Right cardiac atrium (tissue), 5 donors: ENCODE measurements at places on chromosomes 1 and 21. TPM values are rescaled to one million over a fixed set of nuclear protein-coding genes. Genes with fewer than 3 reads are reported as not detected.
A peak's percentile ranks its signal among the peaks of the same experiment; 100 is the strongest.

DNA sequence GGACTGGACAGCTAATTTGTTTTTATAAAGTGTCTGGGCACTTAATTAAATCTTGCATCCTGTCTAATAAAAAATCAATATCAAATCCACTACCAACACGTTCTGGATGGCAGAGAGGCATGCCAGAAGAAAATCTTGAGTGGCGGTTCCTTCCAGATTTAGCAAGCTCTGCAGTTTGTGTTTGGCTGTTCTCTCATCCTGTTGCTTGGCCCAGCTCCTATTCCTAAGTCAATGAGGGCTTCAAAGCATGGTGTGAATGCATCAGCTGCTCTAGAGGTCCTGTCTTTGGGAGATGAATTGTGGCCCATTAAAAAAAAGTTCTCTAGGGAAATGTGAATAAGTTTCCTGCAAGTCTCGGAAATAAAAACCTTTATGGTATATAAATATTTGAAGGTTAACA, 90.3 kb downstream of the DISC1 start:
- DNase-seq: no peak

DNA sequence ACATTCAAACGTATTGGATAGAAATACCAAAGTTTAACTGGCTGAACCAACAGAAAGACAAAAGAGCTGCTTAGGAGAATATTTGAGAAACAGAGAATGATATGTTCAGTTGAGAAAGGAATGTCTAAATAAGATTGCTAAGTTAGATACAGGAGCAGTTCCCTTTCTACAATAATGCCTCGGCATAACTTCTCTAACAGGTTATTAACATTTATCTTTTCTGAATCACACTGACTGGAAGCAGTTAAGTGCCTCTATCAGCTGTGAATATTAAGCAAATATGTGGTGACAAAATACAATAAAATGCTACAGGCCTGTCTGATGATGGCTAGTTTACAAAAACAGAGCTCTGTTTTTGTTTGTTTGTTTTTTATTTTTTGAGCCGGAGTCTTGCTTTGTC, 121.9 kb downstream of the KCNK1 start:
- no peak for DNase-seq

GRCh38 chr1:62425041-62425440, 11.8 kb upstream of the USP1 start:
- DNase-seq: no peak

GRCh38 chr1:111470596-111470995, 3.2 kb upstream of the C1orf162 start:
- DNase-seq: no peak

GRCh38 chr1:150018165-150018564, 7.6 kb upstream of the OTUD7B start:
- no peak for DNase-seq

- no peak for DNase-seq
Measured at GRCh38 chr1:78408810-78409209, 82.0 kb upstream of the PTGFR start.

DNA sequence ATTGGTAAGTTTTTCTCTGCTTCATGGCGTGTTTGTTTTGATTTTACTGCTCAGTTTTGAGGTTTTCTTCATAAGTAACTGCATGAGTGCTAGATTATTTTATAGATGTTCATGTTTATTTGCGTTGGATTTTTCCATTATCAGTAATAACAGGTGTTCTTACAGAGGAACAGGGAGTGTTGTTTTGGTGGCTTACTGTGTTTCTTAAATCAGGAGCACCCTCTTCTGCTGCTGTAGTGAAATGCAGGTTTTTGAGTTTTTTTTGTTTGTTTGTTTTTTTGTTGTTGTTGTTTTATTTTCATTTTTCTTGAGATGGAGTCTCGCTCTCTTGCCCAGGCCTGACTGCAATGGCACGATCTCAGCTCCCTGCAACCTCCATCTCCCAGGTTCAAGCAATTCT, 32.6 kb downstream of the CTBS start:
- DNase-seq: no peak

DNA sequence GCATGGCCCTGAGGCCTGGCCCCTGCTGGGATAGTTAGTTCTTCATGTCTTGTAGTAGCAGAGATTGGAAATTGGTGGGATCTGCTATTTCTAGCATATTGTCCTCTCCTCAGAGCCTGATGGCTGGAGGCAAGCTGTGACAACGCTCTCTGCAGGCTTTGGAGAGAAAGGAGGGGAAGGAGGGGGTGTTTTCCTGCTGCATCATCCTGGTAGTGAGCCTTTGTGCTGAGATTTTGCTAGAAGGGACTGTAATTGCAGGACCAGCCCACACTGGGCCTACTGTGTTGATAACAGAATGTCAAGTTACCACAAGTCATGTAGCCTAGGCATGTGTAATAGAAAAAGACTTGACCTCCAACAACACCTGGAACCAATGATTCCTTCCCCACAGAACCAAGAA, 351.0 kb downstream of the SIPA1L2 start:
- DNase-seq: no peak

DNA sequence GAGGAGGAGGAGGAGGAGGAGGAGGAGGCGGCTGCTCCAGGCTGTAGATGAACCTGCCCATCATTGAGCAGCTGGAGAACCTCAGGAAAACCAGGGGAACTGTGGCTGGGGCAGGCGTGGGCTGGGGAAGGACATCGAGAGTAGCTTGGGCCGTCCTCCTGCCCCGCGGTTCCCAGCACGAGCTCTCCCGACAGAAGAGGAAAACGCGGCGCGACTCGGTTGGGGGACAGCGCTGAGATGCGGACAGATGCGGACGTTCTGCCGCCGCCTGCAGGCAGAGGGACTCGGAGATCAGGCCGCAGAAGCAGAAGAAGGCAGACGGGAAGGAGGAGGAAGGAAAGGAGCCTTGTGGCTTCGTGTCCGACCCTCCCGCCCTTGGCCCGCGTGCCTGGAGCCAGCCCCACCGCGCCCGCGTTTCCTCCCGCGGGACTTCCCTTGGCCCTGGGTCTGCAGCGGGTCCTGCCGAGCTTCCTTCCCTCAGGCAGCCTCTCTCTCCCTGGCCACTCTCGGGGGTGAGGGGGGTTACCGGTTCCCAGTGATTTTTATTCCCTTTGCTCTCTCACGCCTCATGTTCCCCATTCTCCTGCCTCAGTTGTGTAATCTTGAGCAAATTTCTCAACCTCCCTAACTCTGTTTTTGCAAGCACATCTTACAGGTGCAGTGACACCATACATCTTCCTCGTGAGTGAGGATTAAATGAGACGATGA, 1.7 kb upstream of the TNFRSF9 start:
- peak; percentile 65 for DNase-seq

GRCh38 chr21:45901061-45901690, 80.4 kb upstream of the COL6A1 start:
- DNase-seq: peak; percentile 44

GRCh38 chr1:92933459-92933858, 27.8 kb downstream of the DIPK1A start:
- DNase-seq: no peak

- DNase-seq: no peak
Measured at GRCh38 chr1:245205396-245205795, 50.6 kb downstream of the KIF26B start.

- no peak for DNase-seq
Measured at GRCh38 chr1:77057994-77058585, 161.1 kb downstream of the PIGK start.

DNA sequence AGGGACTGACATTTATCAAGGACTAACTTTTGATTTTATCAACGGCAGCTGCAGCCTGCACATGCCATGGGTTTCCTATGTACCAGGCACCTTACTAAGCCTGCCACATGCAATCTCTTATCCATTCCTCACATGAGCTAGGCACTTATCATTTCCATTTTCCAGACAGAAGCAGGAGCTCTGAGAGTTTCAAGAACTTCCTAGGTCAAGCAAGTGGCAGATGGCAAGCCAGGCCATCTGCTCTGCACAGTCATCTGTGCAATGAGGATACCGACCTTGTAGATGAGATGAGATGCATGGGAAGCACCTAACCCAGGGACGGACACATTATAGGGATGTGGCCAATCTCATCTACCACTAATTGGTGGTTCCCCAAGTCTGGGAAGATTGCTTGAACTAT, 339.4 kb upstream of the USP24 start:
- DNase-seq: no peak

DNA sequence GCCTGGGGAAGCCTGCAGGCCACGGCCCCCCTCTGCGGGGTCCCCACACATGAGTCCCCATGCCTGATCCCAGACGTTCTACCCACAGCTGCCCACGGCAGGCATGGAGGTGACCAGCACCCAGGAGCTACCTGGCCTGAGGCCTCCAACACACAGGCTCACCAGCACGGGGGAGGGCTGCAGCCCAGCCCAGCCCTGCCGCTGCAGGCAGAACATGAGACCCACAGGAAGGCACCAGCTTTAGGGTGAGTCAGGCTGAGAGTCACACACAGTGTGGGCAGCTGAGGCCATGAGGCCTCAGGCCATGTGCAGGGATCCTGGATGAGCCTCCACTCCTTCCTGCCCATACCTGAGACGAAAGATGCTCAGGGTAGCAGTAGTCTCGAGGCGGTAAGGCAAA, 121.1 kb downstream of the PSMG1 start:
- DNase-seq: no peak

DNA sequence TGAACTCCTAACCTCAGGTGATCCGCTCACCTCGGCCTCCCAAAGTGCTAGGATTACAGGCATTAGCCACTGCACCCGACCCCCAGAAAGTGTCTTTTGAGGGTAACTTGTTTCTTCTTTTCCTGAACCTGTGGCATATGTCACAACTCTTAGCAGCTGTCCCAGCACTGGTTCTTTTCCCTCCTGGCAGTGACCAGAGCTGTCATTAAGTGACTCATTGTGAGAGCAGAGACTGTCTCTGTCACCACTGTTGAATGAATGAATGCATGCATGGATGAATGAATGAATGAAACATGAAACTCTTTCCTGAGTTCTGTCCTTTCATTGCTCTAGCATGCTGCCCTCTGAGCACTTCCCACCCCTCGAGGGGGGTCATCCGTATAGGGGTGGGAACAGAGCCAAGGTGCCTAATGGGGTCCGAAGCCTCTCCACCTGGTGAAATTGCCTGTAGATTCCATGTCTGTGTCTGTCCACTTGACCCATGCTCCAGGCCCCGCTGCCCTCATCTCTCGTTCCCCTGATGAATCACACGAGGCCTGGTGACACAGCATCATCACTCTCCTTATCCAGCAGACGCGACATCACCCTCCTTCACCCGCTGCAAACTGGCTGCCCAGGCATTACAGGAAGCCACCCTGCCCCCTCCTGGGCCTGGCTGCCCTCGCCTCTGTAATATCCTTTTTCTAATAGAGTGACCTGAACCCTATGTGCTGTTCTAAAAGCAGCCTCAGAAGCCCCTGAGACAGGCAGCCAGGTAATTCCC, 75.0 kb downstream of the IGSF21 start:
- DNase-seq: no peak

- no peak for DNase-seq
Measured at GRCh38 chr1:63148825-63149645, 173.3 kb upstream of the FOXD3 start.

GRCh38 chr1:113205980-113206766, 133.2 kb downstream of the LRIG2 start:
- no peak for DNase-seq

DNA sequence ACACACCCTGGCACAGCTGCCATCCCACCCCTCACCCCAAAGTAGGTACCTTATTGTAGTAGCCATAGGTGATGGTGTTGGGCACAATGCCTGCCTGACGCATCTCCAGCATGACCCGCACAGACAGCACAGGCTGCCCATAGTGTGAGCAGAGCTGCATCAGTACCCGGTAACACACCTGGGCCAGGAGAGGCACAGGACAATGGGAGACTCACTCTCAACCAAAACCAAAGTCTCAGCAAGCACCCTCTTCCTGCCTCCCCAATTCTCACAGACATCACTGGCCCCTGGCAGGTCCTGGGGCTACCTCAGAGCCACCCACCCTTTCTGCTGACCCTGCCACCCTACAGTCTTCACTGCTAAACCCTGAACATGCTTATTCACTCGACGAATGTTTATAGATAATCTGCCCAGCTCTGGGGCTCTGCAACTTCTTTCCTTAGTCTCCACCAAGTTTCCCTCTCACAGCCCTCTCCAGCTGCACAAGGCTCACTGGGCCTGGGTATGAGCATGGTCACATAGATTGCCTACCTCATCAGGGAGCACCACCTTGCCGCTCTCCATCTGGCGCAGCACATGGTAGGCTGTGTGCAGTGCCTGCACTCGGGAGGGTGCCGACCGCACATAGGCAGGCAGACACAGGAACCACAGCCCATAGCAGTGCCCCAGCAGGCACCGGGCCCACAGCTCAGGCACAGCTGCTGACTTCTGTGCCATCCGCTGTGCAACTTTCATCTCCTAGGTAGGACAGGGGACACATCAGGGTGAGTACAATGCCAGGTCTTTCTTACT, 10.3 kb downstream of the DENND4B start:
- DNase-seq: no peak

GRCh38 chr1:10444248-10444647, 5.6 kb upstream of the CORT start:
- no peak for DNase-seq

DNA sequence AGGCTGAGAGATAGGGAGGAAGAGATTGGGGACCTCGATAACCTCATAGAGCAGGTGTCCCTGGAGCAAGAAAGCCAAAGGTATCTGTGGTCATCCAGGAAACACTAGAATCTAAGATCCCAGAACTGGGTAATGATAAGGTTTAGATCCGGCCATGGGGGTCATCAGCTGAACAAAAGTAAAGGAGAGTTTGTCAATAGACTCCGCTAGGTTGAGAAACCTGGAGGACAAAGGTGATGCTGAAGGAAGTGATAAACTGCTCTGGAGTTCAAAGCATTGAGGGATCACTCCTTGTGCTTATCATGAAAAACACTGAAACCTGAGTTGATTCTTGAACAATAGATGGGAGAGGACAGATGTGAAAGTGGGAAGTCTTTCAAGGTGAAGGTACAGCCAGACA, 59.5 kb upstream of the SLC2A1 start:
- no peak for DNase-seq

- DNase-seq: no peak
Measured at GRCh38 chr1:46133781-46134350, 1.4 kb upstream of the PIK3R3 start.

DNA sequence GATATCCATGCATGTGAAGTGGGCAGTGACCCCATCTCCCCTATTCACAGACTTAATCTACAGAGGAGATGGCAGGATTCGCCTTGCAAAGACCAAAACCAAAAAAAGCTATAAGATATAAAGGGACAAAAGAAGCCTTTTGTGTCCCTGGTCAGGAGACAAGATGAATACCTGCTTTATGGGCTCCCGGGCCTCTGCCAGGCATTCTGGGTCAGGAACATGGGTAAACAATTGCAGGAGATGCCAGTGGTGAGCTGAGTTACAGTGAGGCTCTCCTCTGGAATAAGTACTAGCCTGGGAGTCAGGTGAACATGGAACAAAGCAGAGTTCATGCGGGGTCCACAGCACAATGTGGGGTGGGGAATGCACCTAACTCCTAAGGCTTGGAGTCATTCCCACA, 4.7 kb downstream of the SLC9A1 start:
- DNase-seq: no peak

The KPNA6 gene
- total RNA-seq: 75.5 TPM

The NUAK2 gene
- 1.6 TPM for total RNA-seq

The PLEKHA6 gene
- 46.5 TPM for total RNA-seq

The CORT gene
- not detected for total RNA-seq

The PLA2G2C gene
- total RNA-seq: not detected

The LAMC1 gene
- 95.2 TPM for total RNA-seq

The DDR2 gene
- 72.1 TPM for total RNA-seq

The NBPF4 gene
- not detected for total RNA-seq

The THEM5 gene
- total RNA-seq: 0.53 TPM

The SPRR1A gene
- total RNA-seq: not detected

The KDF1 gene
- 0.86 TPM for total RNA-seq
